Heart left ventricle (tissue), 16 donors: ENCODE measurements at places on chromosomes 1 and 21. TPM values are rescaled to one million over a fixed set of nuclear protein-coding genes. Genes with fewer than 3 reads are reported as not detected.

The OR2L3 gene
- not detected for polyA plus RNA-seq

The UQCRHL gene
- polyA plus RNA-seq = 6.6 TPM

GRCh38 chr1:155645648-155646047, 35.6 kb downstream of the MSTO1 start:
- H3K27ac ChIP-seq = no peak overlapping the region
- H3K4me1 ChIP-seq = no peaks in the 10 kb centered on the region
- DNase-seq = no peak
- H3K36me3 ChIP-seq = no peaks in the 10 kb centered on the region
- no peak overlapping the region for H3K4me3 ChIP-seq

GRCh38 chr1:59412718-59413326, 115.9 kb downstream of the FGGY start:
- no peaks in the 10 kb centered on the region for H3K4me1 ChIP-seq
- H3K27me3 ChIP-seq = no peaks in the 10 kb centered on the region
- H3K27ac ChIP-seq = no peak overlapping the region
- DNase-seq = no peak
